Activated T-cell treated with anti-CD3 and anti-CD28 coated beads, Interleukin-2, amount 50 U/mL, for 72 hours (primary cell): ENCODE measurements at places on chromosomes 3 and 15.

- no peak for DNase-seq
Observed at GRCh38 chr3:14206548-14207177, 28.0 kb downstream of the LSM3 start.

DNA sequence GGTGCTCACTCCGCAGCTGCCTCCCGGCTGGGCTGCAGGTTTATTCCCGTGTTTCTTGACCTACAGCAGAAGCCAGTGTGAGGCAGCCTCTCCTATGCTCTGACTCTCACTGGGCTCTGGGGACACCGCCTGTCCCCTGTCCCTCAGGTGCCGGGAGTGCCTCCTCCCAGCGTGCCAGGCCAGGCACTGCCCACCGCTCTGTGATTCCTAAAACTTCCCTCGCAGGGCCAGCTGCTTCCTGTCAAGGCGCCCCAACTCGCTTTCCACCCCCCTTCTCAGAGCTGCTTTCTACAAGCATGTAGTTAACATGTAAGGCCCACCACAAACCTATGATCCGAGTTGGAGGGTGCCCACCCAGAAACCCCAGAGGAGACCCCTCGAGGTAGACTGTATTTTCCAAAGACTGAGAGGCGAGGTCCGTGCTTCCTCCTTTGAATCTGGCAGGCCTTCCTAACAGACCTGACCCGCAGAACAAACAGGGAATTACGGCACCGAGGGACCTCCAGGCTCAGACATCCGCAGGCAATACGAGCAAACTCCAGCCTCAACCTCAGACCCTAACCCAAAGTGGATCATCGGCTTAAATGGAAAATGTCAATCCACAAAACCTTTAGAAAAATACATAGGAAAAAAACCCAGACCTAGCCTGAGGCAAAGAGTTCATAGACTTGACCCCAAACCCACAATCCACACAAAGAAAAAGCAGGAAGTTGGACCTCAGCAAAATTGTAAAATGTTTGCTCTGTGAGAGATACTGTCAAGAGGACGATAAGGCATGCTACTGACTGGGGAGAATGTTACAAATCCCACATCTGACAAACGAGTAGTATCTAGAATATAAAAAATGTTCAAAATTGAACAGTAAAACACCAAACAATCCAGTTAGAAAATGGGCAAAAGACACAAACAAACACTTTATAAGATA is 121.3 kb upstream of the IQSEC1 start:
- no peak for DNase-seq

DNA sequence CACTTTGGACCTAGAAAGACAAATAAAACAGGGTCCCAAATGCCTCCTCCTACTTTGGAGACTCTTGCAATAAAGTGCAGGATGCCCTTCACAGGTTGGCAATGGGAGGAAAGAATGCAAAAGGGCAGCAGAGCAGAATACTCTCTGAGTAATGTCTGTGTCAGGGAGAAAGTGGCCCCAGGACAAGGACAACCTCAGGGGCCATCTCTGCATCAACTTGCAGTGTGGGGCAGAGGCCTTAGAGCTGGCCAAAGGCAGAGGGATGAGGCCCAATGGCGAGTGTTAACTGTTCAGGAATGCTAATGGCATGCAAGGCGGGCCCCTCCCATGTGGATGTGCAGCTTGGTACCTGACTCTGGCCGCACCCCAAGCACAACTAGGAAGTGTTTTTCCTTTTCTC is 8.4 kb downstream of the UPK1B start:
- DNase-seq: no peak

DNA sequence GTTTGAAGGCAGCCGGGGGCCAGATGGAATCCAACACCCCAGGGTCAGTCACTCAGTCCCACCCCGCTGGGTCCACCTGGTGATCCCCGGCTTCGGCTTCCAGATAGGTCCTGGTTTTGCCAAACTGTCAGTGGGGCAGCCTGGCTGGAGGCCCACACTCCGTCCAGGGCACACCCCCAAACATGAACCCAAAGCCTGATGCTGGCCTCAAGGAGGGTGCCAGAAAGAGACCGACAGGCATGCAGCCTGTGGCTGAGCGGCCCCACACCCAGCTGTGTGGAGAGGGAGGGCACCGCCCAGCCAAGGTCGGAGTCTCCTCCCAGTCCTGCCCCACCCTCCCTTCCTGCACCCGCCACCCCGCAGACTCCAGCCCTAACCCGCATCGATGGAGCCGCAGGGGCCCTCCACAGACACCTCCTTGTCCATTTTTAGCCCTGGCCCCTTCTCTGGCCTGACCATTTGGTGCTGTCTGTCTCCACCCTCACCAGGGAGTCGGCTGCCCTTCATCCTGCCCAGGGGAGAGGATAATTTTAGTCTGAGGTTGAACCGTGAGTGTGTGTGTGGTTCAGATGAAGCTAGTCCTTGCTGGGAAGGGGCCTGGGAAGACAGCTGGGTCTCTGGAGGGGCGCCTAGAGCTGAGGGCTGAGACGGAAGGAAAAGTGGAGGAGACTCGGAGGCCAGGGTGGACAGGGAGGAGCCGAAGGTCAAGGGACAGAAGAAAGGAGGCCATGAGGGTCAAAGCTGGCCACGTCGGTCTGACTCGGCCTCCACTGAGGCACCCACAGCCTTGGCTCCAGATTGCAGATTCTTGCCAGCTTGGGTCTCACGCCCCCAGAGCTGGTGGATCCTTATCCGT is 23.1 kb downstream of the TNK2 start:
- DNase-seq: no peak

DNA sequence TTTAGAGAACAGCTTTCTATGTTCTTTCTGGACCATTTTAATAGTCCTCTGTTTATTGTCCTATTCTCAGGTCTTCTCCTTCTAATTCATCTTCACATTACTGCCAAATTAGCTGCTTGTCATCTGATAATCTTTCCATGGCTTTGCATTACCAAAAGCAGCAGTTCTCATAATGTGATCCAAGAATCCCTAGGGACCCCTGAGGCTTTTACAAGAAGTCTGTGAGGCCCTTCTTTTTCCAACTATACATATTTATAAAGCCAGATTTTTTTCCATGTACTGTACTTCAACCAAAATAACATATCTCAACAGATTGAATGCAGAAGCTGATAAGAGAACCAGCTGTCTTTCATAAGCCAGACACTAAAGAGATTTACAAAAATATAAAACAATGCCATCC is 162.5 kb upstream of the BFSP2 start:
- DNase-seq: no peak

GRCh38 chr3:4845882-4846281 is 133.4 kb upstream of the BHLHE40 start:
- DNase-seq: no peak

DNA sequence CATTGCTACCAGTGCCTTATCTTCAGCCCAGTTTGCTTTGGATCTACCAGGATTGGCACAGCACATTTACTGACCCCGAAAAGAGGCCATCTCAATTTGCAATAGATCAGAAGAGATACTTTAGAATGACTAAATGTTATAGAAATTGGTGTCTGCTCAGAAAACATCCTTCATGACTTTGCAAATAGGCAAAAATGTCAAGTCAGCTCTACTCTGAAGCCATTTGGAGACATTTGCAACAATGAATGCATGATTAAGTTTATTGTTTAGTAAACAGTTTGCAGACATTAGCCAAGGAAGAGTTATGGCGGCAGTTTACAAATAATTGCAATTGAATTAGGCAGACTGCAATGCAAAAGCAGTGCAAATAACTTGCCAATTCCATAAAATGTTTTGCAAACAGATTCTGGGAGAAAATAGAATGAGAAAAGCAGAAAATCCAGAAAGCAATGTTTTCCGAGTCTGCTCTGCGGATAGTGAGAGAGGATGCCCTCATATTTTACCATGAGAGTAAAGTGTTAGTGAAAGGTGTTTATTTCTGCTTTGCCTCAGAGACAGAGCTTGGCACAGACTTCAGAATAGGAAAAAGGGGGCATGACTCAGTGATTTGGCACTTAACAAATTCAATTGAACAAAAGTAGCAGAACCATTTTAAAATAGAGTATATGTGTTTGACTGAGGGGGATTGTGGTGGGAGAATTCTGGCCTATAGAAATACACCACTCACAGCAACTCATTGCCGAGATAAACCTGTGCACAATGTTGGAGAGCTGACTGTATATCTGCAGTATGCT is 334.9 kb upstream of the NR2F2 start:
- no peak for DNase-seq

DNA sequence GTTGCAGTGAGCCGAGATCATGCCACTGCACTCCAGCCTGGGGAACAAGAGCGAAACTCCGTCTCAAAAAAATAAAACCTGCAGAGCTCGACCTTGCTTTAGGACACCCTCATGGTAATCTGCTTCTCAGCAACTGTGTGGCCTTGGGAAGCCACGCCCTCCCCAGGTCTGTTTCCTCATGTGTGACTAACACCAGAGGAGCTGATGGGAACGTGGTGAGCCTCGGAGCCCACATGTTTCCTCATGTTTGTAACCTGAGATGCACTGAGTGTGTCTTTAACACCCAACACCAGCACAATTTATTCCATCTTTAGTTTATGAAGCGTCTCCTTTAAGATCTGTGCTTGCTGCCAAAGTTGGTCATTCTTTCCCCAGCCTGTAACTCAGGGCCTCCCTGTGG is 142.8 kb downstream of the OCA2 start:
- DNase-seq: no peak

DNA sequence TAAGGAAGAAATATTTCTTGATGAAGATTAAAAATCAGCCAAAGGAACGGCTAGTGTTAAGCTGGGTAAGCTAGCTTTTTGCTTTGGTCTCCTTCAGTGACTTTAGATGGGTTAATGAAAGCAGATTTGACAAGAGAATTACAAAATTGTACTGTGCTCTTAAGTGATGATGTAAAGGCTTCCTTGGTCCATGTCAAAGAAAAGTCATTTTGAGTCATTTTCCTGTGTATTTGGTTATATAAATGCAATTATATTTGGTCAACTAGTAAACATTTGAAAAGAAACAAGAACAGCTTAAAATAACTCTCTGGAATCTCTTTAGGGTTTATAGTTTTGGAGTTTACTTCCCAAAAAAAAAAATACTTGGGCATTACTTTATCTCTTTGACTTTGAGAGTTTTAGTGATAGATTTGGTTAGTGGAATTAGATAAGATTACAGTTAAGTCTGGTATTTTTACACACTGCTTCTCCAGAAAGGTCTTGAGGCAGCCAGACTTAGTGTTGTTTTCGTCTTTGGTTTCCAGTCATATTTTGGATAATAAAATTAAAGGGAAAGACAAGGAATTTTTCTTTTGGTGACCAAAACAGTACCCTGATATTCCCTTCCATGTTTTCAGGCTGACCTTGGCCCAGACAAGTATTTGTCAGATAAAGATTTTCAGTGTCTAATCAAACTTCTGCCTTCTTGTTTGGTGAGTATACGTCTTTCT is 42.3 kb downstream of the PDHB start:
- DNase-seq: no peak

DNA sequence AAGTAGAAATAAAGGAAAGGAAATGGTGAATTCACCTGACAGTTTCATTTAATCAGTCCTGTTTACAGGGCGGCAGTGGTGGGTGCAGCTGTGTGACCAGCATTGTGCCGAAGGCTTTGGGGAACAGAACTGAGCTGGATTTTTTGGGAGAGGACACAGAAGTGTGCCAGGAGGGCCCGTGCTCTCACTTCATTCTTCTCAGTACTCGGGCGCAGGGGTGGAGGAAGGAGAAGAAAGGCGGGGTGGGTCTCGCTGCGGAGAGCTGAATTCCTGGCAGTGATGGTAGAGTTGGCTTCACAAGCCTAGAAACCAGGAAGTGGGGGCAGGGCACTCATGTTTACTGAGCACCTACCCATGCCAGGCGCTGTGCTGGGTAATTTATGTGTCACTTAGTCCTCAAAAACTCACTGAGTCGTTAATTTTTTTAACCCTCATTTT is 64.6 kb downstream of the CRTC3 start:
- peak; percentile 88 for DNase-seq

DNA sequence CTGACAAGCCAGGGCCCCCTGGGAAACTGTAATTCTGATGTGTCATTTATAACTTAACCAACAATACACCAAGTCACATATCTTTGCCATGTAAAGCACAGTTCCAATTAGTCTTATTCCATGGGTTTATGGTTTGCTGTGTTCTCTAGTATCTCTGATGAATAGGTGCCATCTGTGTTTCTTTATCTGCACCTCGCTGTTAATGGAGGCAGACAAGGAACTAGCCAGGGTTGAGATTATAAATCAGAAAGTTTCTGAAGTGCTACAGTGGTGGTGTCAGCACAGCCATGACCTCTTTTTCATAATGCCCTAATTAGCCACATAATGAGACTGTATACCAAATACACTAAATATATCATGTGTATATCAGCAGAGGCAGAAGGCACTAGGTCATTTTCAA is 866.4 kb downstream of the PLOD2 start:
- no peak for DNase-seq

DNA sequence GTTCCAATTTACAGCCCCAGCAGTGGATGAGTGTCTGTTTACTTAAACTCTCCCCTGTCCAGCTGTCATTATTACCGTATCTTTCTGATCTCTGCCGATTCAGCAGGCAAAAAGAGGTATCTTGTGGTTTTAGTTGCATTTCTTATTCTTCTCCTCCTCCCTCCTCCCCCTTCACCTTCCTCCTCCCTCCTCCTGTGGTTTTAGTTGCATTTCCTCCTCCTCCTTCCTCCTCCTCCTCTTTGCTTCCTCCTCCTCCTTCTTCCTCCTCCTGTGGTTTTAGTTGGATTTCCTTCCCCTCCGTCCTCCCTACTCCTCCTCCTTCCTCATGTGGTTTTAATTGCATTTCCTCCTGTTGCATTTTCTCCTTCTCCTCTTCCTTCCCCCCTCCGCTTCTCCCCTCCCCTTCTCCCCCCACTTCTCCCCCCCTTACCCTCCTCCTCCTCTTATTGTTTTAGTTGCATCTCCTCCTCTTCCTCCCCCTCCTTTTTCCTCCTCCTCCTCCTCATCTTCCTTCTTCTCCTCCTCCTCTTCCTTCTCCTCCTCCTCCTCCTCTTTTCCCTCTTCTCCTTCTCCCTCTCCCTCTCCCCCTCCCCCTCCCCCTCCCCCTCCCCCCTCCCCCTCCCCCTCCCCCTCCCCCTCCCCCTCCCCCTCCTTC is 25.3 kb upstream of the VPS33B start:
- no peak for DNase-seq

- no peak for DNase-seq
Observed at GRCh38 chr15:98164571-98164970, 204.1 kb downstream of the ARRDC4 start.

GRCh38 chr15:76117181-76117580 is 57.4 kb downstream of the TMEM266 start:
- DNase-seq: no peak

DNA sequence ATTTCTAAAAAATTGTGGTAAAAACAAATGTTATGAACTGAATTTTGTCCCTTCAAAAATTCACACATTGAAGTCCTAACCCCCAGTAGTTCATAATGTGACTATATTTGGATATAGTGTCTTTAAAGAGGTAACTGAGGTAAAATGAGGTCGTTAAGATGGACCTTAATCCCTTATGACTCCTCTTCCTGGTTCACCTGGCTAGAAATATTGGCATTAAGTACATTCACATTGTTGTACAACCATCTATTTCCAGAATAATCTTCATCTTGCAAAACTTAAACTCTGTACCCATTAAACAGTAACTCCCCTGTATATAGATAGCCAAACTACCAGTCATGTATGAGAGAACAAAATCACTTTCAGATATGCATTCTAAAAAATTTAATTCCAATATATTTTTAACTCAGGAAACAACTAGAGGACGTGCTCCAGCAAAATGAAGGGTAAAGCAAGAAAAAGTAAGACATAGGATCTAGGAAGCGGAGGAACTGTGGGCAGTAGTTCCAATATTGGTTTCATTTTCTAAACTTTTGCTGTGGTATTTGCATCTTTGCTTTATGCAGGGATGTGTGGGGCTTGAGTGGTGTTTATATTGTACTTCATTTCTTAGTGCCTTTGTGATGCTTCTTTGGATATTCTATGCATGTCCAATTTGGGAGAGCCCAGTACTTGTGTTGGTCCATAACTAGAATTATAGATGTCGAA is 36.7 kb upstream of the IL20RB start:
- DNase-seq: no peak

- DNase-seq: no peak
Observed at GRCh38 chr3:143040261-143040879, 39.0 kb downstream of the U2SURP start.
